ENCODE measurements at places on chromosomes 5 and 9.

DNA sequence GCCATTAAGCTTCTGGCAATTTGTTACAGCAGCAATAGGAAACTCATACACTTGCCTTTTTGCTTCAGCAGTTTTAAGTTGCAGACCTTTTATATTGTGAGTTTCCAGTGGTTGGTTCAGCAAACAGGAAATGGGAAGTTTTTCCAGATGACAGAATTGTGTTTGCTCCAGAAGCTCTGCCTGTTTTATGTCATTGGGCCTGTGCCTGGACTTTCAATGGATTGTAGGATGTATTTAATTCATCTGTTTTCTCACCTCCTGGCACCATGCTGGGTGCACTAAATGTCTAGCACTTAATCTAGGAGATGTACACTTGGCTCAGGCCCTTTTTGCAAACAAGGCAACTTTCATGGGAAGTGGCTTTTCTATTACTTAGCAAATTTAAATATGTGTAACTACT is 100.4 kb upstream of the CLINT1 start:
- no peak for DNase-seq

GRCh38 chr9:112838342-112838741 is 52.3 kb downstream of the SLC46A2 start:
- DNase-seq, result no peak

- no peak for DNase-seq
Measured at GRCh38 chr5:76808141-76808691, 10.6 kb upstream of the F2RL1 start.

- DNase-seq, result no peak
Measured at GRCh38 chr5:54602475-54602874, 84.9 kb downstream of the SNX18 start.

DNA sequence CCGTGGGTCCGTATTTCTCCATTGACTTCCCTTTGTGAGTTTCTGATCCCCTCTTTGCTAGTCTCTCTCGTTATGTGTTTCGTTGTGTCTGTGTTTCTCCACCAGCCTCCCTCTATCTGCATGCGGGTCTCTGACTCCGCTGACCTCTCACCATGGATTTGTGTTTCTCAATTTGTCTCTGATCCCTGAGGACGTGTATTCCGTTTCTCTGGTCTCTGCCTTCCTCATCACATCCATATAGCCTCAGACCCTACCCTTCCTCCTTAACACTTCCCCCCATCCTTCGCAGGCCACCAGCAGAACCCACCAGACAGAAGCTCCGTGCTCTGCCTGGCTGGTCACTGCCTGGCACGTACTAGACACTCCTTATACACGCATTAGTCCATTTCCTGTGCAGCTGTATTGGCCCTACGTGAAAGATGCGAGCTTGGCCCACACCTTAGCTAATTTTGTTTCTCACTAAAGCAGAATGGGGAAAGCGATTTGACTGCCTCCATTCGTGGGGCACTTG is 631 bp downstream of the B4GALT7 start:
- no peak for DNase-seq

- DNase-seq, result no peak
Measured at GRCh38 chr9:108579757-108580439, 275.9 kb downstream of the ACTL7B start.

DNA sequence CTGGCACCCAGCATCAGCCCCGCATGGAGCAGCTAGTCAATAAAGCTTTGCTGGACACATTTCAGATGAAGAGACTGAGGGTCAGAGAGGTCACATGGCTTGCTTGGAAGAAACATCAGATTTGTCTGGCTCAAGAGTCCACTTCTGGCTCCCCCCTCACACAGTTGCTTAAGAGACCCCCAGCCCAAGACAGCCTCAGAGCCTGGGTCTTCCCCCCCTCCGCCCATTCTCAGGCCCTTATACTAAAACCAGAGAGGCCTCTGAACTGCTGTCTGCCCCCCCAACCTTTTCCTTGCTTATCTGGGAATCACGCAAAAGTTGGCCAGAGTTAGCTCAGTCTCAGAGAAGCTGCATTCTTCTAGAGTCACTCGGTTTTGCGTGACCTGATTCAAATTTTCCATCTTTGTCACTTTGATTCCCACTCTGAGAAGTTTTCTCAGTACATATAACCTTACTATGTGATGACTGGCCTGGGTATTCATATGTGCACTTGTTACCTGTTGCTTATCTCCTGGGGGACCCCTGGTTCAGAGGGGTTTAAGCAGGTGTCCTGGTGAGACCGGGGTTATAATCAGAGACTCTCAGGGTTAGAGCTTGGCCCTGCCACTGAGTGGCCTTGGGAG is 145.4 kb upstream of the IER5L start:
- no peak for DNase-seq

DNA sequence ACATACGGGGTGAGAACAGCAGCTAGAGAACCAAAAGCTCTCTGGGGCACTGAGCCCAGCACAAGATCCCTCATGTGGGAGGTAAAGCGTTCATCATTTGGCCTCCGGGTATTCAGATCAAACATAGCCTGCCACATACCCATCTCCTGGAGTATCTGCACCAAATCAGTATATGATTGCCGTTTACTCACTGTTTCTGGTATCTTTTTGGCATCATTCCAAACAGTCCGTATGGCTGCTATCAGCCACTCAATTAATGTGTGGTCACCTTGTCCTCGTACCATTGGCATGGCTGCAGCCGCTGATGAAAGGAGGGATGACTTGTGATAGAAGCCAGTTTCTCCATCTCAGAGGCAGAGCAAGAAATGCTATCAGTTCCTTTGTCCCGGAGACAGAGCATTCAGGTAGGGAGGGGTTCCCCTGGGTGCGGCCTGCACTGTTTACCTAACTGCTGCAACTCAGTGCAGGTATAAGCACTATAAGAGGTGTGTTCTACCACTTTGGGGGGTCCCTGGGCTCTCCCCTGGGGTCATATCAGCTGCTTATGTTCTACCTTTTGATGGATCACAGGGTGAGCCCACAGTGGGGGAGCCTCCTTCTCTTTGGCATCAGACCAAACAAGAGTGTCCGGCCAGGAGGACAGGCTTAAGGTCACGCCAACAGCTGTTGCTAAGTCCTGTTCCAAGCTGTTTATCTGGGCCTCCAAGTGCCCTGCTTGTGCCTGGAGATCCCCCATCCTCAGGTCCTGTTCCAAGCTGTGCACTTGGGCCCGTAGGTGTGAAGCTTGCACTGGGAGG is 9.4 kb downstream of the DMAC1 start:
- no peak for DNase-seq

GRCh38 chr9:114851306-114851705 is 45.5 kb upstream of the TNFSF15 start:
- DNase-seq, result no peak

- DNase-seq, result no peak
Measured at GRCh38 chr5:113081881-113082546, 105.4 kb downstream of the DCP2 start.

DNA sequence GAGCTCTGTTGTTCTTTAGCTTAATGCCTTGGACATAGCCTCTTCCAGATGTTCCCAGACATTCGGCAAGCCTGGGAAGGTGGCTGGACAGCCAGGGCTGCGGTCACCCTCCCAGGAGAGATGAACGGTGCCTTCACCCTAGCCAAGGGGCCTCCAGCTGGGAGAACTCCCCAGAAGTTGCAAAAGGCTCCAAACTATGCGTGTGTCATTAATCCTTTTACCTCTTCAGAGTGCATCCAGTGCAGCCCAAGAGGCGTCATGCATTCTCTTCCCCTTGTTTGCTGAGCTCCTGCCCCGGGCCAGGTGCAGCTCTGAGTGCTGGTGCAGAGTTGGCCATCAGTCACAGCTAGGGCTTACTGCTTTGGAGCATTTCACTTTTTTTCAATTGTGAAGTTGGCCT is 22.8 kb downstream of the HMCN2 start:
- no peak for DNase-seq

GRCh38 chr9:24738421-24738961 is 192.8 kb upstream of the IZUMO3 start:
- no peak for DNase-seq

- DNase-seq, result no peak
Measured at GRCh38 chr5:109315245-109315644, 94.5 kb downstream of the PJA2 start.

DNA sequence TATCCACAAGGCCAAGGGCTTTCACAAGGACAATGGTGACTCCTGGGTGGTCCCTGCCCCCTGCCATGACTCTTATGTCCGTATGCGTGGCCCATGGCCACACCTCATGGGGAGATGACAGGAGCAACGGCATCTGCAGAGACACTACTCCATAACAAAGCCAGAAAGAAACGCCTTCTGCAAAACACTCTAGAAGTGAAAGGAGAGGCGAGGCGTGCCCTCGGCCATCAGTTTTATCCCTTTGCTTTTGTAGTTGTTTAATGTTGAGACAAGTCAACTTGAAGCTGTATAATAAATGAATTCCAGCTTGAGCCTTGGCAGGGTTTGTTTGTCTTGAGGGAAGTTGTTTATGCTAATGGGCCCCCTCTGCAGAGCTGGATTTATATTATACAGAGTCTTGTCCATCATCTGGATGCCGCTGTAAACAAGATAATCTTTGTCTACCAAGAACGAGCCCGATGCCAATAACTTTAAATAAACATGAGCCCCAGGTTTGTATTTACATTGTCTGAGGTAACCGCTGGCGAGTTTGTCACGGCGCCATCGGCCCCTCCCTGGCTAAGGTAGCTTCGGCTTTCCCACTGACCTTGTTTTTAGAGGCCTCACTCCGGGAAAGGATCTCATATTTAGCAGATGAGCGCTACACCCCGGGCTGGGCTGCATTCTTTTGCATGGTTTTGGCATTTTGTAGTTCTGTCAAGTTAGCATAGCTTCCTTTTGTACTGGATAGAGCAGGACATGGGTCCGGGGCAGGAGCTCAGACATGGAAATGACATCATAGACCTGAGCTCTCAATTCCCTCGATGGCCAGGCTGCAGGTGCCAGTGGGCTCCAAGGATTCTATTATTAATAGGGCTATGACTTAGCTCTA is 165.3 kb downstream of the ERCC6L2 start:
- DNase-seq, result no peak

DNA sequence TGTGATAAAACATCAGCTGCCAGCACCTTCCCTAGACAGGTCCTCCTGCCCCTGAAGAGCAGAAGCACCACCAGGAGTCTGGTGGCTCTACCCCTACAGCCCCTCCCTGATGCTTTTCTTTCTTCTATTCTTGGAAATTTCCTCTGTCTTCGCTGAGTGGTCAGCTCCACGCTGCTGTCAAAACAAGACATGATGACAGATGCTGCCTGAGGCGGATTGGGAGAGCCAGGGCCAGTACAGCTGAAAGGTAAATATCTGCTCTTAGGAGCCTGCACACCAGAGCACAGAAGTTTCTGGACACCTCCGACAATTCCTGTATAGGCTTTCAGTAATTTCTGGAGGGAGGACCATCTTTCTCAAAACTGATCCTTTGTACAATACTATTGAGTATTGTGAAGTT is 4.7 kb upstream of the OR1Q1 start:
- no peak for DNase-seq

Data from activated CD8-positive, alpha-beta memory T cell treated with anti-CD3 and anti-CD28 coated beads for 48 hours (primary cell).